ENCODE measurements at places on chromosomes 1 and 21.

GRCh38 chr1:194795917-194796593, 1609.6 kb upstream of the B3GALT2 start:
- DNase-seq = no peak

GRCh38 chr1:180194546-180195207, 35.4 kb upstream of the LHX4 start:
- no peak for DNase-seq

GRCh38 chr1:23594927-23595353, 35.6 kb upstream of the ID3 start:
- no peak for DNase-seq

DNA sequence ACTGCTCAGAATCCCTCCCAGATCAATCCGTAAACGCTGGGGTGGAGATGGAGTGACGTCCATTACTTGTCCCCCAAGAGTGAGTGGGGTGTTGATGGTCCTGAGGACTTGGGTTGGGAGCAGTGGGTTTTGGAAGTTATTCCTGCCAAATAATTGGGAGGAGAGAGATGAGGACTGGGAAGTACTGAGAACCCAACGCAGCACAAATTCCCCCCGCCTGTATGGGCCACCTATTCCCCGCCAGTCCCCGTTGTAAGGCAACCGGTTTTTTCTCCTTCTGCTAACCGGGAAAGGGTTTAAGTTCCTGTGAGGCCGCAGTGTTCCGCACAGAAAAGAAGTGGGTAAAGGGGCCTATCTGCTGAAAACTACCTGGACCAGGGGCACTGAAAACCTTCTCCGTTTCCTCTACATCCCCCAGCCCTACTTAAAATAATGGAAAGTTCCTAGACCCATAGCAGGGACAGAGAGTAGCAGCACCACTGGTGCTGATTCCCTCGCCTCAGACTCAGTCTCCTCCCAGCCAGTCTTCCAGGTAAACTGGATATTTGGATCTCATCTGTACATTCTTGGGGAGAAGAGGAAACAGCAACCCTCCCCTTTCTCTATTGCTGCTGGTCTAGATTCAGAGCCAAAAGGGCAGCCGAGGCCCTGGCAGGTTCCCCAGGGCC, 738 bp downstream of the LURAP1 start:
- no peak for DNase-seq

GRCh38 chr1:177847843-177848242, 122.0 kb downstream of the SEC16B start:
- DNase-seq = no peak

DNA sequence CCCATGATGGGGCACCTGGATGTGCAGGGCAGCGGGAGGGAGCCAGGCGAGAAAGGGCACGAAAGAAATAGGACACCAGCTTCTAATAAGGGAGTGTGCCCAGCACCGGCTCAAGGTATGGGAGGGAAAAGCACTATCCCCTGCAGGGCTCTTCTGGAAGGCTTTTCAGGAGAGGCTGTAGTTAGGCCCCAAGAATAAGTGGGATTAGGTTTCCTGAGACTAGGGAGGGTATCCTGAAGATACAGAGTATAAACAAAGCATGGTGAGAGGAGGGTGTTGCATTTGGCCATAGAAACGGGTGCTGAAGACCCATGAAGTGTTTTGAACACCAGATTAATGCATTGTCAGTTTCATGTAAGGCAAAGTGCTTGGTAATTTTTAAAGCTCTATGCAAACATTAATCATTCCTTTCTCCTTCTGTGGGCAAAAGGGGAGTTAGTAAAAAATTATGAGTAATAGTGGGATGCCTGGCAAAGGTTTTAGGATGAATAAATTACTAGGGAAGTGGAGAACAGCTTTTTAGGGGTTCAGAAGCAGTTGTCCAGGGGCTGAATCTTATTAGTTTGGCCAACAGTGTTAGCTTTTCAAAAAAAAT, 74.0 kb downstream of the SYT6 start:
- DNase-seq = no peak

GRCh38 chr1:31218705-31219104, 21.0 kb downstream of the NKAIN1 start:
- no peak for DNase-seq
